ENCODE measurements at places on chromosomes 7 and 10.

DNA sequence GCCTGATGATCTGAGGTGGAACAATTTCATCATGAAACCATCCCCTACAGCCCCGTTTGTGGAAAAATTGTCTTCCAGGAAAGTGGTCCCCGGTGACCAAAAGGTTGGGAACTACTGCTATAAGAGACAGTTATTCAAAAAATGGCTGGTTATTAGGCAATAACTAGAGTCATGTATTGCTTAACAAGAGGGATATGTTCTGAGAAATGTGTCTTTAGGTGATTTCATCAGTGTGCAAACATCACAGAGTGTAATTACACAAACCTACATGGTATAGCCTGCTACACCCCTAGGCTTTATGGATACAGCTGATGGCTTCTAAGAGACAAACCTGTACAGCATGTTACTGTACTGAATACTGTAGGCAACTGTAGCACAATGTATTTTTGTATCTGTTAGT, 71.3 kb upstream of the CSTF2T start:
- DNase-seq = no peak

- no peak for DNase-seq
Observed at GRCh38 chr7:94389381-94389780, 5.3 kb upstream of the COL1A2 start.

DNA sequence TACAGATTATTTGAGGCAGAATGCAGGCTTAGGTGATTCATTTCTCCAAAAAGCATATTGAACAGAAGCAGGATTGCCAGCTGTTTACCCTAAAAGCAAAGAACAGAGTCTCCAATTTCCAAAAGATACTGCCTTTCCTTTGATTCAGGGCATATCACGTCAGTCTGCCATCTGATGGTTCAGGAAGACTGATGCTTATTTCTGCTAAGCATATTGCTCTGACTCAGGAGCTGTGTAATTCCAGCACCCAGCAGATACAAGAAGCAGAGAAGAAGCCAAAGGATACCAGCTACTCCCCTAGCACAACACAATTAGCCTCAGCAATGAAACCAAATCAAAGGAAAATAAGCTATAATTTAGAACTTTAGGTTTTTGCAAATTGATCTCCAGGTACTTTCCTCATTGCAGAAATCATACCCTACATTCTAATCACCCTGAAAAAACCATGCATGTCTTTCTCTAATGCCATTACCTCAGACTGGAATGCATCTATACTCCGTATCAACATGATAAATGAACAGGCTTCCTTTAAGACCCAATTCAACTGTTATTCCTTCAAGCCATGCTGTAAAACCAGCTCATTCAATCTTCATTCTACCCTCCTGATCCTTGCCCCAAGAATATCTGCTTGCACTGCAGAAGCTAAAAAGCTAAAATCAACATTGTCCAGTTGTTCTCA, 55.1 kb downstream of the ABI1 start:
- no peak for DNase-seq

GRCh38 chr7:98230746-98231471, 19.7 kb downstream of the BHLHA15 start:
- DNase-seq = no peak

GRCh38 chr10:109737009-109737408, 186.3 kb downstream of the XPNPEP1 start:
- DNase-seq = no peak

GRCh38 chr7:139691253-139691781, 86.5 kb downstream of the HIPK2 start:
- DNase-seq = no peak

- DNase-seq = no peak
Observed at GRCh38 chr7:23205909-23206767, 24.3 kb downstream of the NUP42 start.

- DNase-seq = no peak
Observed at GRCh38 chr10:26468700-26469099, 30.6 kb downstream of the APBB1IP start.

DNA sequence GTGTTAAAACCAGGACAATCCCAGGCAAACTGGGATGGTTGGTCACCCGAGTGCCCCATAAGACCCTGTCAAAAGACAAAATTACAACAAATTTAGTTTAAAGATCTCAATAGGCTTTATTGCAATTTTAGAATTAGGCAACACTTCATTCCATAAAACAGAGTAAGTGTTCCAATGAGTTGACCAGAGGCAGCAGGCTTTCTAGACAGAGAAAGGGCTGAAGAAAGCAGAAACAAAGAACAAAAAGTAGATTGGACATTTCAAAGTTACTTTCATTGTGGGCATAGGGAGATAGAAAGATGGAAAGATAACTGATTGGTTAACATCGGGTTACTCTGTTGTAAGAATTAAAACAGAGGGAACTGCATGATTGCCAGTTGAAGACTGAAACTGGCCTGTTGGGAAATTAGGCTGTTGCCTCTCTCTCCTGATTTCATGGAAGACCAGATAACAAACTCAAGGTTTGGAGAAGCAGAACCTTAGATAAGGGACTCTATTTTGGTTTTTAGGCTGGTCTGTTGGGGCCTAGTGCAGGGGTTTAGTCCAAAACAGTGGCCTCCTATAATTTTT, 36.3 kb downstream of the ENTPD1 start:
- no peak for DNase-seq

DNA sequence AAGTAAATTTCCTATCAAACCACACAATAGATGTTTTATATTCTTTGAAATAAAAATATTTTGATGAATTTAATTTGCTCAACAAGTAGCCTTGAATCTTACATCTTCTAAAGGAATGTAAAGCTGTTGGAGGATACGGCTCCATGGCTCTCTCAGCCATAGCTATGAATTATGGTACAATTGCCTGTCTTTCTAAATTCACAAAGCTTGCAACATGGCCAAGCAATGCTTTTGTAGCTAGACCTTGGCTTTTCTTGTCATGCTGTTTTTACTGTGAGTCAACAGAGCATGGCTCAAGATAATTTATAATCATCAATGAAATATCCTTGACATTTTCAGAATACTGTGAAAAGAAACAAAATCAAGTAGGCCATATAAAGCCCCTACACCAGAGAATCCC, 286.7 kb downstream of the CACNA2D1 start:
- no peak for DNase-seq

DNA sequence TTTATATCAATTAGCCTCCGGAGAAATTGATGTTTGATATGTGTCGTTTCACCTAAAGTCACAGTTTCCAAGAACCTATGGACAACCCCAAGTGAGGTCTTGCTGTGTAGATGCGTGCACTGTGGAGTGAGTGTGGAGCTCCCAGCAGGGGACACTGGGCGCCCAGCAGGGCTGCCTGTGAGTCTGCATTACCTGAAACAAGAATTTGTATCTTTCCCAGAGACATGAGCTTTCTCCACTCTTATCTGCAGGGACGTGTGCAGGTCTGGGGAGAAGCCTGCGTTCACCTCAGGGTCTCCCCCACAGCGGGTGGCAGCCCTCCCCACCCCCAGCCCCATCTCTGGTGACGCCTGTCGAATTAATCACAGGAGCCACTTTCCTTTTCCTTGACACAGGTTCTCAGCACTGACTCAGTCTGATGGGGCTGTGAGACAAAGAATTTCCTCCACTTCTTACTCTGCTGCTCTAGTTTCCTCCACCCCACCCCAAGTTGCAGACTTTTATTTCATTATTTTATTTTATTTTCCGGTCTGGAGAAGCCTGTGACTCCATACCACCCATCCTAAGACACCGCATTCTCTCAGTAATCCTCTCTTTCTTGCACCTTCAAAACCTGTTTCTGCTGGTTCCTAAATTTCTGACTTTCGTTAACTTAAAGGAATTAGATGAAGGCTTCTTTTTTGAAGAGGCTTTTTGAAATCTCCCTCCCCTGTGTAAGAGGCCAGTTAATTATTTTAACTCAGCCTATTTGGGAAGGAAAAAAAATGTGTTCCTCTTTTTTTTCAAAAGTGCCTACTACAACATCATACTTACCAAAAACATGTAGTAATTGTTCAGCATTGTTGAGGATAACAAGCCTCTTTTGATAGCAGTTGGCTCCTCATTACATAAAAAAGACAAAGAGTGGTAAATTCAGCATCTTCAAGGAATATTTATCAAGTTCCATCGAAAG, 17.0 kb upstream of the INSIG1 start:
- no peak for DNase-seq

GRCh38 chr10:130757271-130757670, 554.2 kb downstream of the TCERG1L start:
- no peak for DNase-seq

DNA sequence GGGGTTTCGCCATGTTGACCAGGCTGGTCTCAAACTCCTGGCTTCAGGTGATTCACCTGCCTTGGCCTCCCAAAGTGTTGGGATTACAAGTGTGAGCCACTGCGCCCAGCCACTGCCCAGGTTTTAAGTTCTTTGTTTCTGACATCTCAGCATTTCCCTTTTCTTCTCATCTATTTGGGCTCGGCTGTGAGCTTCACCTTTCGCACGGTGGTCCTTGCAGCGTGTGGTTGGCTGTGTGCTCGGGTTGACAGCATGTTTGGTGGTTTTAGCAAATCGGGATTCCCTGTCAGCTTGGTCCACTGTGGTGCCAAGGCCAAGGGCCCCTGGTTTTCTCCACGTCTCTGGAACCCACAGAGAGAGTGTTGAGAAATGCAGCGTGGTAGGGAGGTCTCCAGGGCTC, 138.8 kb downstream of the DNAJB6 start:
- no peak for DNase-seq

- DNase-seq = no peak
Observed at GRCh38 chr10:124366343-124366742, 52.4 kb downstream of the OAT start.

- no peak for DNase-seq
Observed at GRCh38 chr7:88092676-88092999, 127.2 kb downstream of the SRI start.

GRCh38 chr10:369684-370448, 234.6 kb downstream of the ZMYND11 start:
- no peak for DNase-seq

DNA sequence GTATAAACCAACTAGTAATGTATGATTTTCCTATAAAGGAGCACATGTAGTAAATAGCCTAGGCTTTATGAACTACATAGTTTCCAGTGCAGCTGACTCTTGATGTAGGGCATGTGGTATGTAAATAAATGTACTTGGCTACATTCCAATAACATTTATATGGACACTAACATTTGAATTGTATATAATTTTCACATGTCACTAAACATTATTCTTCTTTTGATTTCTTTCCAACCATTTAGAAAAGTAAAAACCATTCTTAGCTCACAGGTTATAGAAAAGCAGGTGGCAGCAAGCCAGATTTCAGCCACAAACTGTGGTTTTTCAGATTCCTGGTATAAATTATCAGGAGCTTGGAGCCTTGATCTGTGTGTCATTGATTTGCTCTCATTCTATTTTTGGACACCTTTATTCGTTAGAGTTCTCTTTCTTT, 1182.0 kb downstream of the CNTNAP2 start:
- no peak for DNase-seq

DNA sequence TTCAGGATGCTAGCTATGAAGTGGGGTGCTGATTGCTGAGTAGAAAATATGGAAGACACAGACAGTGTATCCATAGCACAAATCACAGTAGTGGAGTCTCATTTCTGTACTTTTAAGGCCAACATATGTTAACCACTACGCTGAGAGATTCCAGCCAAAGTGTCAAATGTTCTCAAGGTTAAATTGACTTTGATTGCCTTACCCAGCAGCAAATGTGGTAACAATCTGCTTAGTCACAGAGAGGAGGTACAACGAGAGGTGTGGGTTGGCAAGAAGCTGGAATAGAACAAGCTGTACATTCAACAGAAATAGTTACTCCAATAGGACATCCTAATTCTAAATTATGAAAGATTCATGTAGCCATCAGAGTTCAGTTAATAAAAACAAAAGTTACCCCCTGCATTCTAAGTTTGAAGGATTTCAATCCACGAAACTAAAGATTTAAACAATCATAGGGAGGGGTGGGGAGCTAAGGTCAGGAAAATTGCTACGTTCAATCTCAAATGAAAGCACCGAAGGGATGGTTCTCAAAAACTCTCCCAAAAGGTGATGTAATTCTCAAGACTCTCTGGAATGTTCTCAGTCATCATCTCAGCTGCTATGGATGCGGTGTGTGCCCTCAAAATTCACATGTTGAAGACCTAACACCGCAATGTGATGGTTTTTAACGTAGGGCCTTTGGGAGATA, 137.0 kb downstream of the ETV1 start:
- no peak for DNase-seq

DNA sequence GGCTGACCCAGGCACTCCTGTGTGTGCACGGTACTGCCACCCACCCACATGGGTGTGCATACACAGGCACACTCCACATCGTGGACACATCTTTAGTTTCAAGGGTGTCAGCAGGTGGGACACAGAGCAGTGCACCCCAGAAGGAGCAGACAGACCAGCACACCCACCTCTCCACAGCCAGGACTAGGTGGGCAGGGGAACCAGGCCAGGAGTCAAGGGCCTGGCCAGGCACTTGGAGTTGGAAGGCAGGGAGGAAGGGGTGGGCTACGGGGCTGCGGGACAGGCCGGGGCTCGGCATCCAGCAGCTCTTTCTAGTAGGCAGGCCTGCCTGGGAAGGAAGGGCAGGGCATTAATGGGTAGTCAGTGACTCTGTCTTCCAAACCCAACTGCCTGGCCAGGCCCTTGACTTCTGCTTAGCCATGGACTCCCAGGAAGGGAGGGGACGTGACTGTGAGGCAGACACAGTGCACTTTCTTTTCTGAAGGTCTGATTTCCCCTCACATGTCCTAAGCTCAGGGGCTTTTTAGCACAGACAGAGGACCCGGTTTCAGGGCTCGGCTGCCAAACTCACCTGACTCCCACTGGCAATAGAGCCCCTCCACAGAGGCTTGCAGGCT, 14.6 kb downstream of the RASGEF1A start:
- DNase-seq = no peak

DNA sequence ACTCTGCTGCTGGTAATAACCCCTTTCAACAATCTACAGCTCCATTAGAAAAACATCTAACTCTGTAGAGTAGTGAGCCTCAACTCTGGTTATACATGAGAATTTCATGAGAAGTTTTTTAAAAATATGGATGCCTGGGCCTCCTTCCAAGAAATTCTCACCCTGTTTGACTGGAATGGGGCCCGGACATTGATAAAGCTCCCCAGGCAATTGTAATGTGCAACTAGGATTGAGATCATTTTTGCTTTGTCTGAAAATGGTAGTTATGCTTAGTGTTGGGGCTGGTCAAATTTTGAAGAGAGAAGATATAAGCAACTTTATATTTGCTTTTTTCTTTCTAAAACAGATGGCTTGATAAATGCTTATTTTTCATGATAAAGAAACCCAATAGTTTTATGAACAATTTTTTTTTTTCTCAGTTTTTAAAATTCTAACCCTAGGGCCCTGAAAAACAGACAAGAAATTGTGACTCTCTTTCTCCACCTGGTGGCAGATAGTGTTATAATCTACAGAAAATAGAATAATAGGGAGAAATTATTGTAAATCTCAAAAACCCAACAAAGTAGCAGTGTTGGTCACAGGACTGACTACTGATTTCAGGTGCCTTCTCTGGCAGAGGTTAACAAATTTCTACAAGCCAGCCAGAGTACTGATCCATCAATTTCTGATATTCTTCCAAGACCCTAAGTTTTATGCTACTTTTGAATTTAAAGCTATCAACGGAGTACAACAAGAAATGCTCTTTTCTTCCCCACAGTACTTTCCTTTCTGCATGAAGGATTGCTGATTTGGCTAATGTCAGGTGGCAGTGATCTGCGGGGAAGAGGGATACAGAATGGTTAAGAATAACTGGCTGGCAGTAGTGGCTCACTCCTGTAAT, 174.8 kb downstream of the DKK1 start:
- no peak for DNase-seq

- no peak for DNase-seq
Observed at GRCh38 chr10:71299071-71299785, 19.8 kb upstream of the SLC29A3 start.
